ENCODE measurements at places on chromosomes 11 and 22. TPM values are rescaled to one million over a fixed set of nuclear protein-coding genes. Genes with fewer than 3 reads are reported as not detected.

The SLC22A8 gene
- not detected for total RNA-seq

DNA sequence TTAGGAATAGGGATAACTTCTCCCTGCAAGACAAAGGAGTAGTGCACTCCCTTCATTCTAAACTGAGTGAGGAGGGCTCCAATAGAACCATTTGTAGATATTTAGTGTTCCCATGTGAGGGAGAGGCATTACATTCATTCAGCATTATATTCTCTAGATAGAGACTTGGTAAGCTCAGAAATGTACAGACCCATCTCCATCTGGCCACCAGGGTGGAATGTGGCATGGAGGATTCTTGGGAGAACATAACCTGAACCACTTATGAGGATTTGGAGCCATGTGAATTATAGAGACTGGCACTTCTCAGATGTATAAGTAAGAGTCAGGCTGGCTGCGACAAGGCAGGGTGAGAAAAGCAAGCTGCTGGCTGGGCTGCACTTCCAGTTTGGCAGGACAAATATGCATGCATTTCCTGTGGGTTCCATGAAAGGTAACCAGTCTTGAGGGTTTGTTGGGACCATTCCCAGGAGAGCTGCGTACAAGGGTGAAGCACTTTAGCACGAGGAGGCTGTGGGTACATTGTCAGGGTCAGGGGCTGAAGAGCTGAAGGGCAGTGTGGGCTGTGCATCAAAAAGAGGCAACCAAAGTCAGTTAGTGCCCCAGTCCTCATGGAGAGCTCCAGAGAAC is 9.2 kb downstream of the RRP8 start:
- DNase-seq: no peak

- DNase-seq: no peak
These were observed 23.6 kb upstream of the MYOD1 start for GRCh38 chr11:17695454-17696441.

The SMC1B gene
- total RNA-seq: not detected

DNA sequence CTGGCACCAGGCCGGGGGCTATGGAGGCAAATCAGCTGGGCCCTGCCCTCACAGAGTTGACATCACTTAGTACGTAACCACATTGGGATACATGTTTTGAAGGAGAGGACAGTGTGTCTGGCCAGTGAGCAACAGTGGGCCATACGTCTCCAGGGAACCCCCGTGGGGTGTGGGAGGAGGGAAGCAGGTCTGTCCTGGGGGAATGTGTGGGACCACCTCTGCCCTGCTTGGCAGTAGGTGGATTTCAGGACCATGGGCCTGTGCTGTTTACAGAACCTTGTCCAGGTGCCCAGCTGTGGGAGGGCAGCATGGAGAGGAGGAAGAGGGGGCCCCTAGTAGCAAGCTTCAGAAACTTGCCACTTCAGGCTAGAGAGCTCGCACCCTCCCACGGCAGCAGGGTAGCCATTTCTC is 21.0 kb downstream of the P2RY2 start:
- no peak for DNase-seq

The GLB1L3 gene
- total RNA-seq: 1.5 TPM

The PHF21B gene
- not detected for total RNA-seq

GRCh38 chr22:50326956-50327710 is at the start of gene DENND6B:
DENND6B (minus strand) TSS chr22:50327012; CDS start chr22:50326988, 24 bp downstream.
- peak; percentile 57 for DNase-seq

DNA sequence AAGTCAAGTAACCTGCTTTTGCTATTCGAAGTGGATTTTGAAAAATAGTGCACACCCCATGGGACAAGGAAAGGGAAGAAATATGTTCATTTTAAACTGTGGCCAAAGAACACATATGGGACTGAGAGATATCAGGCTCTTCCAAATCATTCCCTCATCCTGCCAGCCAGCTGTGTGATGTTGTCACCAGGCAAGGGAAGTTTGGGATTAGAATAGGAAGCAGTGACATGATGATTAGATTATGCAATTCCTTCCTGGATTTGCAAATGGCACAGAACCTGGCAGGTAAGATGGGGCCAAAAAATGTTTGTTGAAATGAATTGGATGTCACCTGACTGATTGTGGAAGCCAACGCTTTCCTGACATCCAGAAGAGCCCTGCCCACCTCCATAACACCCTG is 4.9 kb upstream of the SCN3B start:
- DNase-seq: no peak

- no peak for DNase-seq
These were observed 67.6 kb upstream of the NTM start for GRCh38 chr11:131302836-131303235.

The RAB38 gene
- total RNA-seq: 0.30 TPM

The ACRV1 gene
- total RNA-seq: not detected
